Cerebellar cortex (tissue), 1 donor: ENCODE measurements at places on chromosomes 4 and X.
A peak's percentile ranks its signal among the peaks of the same experiment; 100 is the strongest.

DNA sequence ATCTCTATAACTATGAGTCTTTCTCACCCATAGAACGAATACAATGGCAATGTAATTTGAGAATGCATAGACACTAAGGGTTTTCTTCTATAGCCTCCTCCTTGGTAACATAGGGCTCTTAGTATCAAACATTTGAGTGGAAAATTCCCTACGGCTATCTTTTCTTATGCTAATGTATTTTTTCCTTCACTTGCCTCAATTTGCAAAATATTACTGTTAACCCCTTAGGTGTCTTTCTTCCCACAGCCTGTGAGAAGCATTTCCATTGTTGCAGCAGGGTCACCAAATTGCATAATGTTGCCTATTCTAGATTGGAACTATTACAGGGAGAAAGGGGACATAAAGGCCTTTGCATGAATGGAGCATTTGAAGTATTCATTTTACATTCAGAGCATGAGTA, 140.5 kb upstream of the RAPGEF2 start:
- no peak for DNase-seq

DNA sequence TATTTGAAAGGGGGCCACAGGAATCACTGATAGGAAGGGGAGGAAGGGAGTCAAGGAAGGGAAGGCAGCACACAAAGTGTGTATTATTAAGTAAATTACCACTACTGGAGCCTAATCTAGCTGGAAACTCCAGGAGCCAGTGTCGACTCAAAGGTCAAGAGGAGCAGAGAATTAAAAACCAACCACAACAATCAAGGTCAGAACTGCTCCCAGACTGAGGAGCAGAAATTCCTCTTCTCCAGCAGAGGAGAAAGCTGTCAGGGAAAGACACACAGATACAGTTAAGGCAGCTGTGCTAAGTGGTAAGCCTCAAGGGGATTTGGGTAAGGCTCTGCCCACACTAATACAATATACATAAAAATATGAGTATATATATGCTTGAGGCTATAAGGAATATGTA, 87.5 kb upstream of the PTPN13 start:
- no peak for DNase-seq

GRCh38 chrX:24026432-24026831, 554 bp downstream of the KLHL15 start:
- peak; percentile 27 for DNase-seq

DNA sequence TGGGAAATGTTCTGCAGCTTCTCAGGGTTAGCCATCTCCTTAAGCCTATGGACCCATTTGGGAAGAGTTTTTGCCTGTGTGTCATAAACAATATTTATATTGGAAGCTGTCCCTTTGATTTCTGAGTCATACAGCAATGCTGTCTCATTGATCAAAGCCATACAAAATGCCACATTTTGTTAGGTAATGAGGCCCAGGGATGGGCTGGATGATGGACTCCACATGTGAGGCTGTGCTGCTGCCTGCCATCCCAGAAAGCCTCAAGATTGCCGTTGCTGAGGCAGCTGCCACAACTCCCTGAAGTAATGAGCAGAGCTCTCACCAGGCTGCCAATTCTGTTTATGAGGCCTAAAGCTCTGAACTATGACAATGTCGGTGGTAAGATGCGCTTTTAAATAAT, 12.2 kb upstream of the GJB1 start:
- DNase-seq, result no peak

GRCh38 chr4:123507376-123507775, 110.8 kb downstream of the SPRY1 start:
- no peak for DNase-seq

- peak; percentile 22 for DNase-seq
These were observed 10.4 kb downstream of the AFP start for GRCh38 chr4:73446336-73446938.

- peak; percentile 42 for DNase-seq
These were observed 995 bp downstream of the SMARCA5 start for GRCh38 chr4:143514497-143514896.

DNA sequence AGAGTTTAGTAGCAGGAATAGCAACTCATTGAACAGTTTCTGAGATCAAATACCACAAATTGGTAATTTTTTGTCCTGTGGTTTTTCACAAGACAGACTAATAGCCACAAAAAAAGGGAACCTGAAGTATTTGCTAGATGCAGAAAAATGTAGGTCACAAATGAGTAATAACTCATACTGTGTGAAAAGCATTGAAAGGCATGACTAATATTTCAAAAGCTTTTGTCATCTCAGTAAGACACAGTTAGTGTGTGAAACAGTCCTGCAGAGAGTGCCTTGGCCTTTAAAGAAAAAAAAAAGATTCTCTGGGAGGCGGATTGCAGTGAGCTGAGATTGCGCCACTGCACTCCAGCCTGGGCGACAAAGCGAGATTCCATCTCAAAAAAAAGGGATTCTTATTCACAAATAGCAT, 31.4 kb upstream of the SLC25A31 start:
- DNase-seq, result no peak

DNA sequence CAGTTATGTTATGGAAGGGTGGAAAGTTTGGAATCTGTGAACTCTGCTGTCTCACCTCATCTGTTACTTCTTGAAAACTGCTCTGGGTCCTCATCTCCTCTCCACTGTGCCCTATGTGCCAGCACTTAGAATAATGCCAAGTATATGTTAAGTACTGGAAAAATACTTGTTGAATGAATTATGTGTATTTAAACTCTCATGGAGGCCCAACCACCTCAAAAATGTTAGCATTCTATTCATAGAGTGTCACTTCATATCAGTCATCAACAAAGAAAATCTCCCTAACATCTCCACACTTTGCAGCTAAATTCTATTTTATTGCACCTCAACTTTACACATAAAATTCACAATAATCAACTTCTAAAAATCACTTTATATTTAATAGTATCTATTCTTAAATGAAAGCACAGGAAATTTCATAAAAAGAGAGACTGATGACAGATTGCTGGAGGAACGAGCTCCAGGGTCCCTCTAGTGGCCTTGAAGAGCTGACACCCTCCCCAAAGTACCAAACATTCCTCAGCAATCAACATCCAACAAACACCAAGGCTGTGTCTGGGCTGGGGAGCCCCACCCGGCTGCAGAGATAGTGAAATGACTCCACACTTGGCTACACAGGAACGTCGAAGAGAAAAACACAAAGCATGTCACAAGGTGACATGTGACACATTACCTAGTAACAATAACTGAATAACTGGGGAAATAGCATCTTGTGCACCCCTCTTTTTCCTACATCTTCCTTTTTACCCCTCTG, 45.8 kb downstream of the SLC39A8 start:
- peak; percentile 72 for DNase-seq

- no peak for DNase-seq
These were observed 26.7 kb downstream of the SCOC start for GRCh38 chr4:140400111-140400510.

- no peak for DNase-seq
These were observed 607.3 kb downstream of the ANKRD50 start for GRCh38 chr4:124105212-124105611.

- DNase-seq, result no peak
These were observed 689.3 kb downstream of the CENPC start for GRCh38 chr4:66855956-66856355.

GRCh38 chr4:75995727-75996126, 5.0 kb upstream of the SDAD1 start:
- peak; percentile 62 for DNase-seq

GRCh38 chrX:6384371-6384770, 150.5 kb downstream of the VCX3A start:
- DNase-seq, result peak; percentile 0

GRCh38 chr4:77201343-77201742, 44.3 kb downstream of the CCNG2 start:
- no peak for DNase-seq

GRCh38 chr4:18405054-18405453, 383.5 kb upstream of the LCORL start:
- DNase-seq, result no peak

DNA sequence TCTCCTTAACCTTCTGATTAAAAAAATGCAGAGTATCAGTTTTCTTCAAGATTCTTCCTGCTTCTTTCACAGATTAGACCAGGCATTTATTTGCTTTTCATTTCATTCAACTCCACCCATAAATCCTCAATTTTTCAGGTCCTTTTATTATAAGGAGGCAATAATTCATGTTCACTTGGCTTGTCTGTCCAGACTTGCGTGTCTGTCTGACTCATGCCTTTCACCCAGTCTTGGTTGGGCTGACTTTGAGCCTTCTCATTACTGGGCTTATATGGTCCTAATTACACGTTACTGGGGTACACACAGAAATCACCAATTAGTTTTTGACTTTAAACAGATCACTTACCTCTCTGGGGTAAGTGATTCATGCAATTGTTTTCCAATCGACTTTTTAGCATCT, 48.8 kb upstream of the GALNT7 start:
- DNase-seq, result no peak

- no peak for DNase-seq
These were observed 25.9 kb downstream of the NOP14 start for GRCh38 chr4:2937146-2937857.

- DNase-seq, result no peak
These were observed at the start of gene CYBB for GRCh38 chrX:37779857-37780256. Gene CYBB, plus strand, starts transcription at chrX:37780059. Its CDS starts 19 bp downstream, at chrX:37780078.

DNA sequence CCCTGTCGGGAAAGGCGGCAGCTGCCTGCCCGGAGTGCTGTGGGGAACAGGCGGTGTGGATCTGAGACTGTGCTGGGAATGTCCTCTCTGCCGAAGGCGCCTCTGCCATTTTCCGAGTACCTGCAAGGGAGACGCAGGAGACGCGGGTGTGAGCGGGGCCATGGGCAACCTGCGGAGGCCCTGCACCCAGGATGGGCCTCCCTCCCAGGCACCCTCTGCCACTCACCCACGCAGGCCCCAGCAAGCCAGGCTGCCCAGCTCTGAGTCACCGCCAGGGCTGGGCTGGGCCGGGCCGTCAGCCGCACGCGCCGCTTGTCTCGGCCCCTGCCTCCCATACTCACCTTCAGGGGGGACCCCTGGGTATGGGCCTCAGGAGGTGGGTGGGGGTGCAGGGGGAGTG, 3.5 kb upstream of the FGFR3 start:
- no peak for DNase-seq

DNA sequence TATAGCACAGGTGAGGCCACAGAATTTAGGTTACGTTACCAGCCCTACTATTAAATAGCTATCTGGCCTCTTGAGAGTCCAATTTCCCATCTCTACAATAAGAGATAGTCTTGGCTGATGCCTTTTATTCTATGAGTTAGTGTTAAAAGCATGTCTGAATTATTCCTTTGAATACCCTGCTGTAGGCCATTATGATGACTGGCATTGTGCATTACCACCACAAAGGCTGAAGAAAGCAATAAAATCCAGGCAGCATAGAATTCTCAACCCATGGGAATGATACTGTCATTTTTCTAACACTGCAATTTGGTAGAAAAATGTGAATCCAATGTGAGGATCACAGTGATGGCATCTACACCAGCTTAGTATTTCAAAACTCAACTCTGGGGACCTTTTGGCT, 51.4 kb downstream of the OTC start:
- no peak for DNase-seq

GRCh38 chrX:1368385-1368698, 23.6 kb downstream of the SLC25A6 start:
- DNase-seq, result no peak

DNA sequence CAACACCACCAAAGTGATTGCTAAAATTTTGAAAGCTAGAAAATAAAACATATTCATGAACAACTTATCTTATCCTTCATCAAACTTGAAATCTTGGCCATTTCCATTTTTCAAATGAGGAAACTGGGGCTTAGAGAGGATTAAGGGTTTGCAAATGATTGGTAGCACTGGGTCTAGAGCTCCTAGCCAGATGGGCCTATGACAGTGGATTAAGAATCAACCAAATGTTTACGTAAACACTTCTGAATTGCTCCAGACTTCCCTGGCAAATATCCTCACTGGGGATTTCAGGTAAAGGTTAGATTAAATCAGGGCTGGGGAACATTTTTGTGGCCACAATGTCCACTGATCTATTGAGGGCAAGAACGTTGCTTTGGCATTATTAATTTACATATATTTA, 241.2 kb downstream of the ANK2 start:
- DNase-seq, result no peak

DNA sequence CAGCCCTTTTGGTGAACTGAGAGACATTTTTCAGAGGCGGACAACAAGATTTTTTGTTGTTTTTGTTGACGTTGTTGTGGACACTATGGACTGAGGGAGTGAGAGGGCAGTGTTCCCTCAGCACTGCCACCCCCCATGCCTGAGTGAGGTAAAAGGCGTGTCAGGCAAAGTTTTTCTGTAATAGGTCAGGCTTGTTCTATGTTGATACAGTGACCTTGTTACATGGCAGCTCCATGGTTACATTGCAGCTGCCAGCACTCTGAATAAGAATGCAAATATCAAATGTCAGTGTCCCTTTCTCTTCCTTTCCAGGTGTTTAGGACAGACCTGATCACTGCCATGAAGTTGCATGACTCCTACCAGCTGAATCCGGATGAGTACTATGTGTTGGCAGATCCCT, 36.6 kb downstream of the JADE1 start:
- DNase-seq, result no peak

DNA sequence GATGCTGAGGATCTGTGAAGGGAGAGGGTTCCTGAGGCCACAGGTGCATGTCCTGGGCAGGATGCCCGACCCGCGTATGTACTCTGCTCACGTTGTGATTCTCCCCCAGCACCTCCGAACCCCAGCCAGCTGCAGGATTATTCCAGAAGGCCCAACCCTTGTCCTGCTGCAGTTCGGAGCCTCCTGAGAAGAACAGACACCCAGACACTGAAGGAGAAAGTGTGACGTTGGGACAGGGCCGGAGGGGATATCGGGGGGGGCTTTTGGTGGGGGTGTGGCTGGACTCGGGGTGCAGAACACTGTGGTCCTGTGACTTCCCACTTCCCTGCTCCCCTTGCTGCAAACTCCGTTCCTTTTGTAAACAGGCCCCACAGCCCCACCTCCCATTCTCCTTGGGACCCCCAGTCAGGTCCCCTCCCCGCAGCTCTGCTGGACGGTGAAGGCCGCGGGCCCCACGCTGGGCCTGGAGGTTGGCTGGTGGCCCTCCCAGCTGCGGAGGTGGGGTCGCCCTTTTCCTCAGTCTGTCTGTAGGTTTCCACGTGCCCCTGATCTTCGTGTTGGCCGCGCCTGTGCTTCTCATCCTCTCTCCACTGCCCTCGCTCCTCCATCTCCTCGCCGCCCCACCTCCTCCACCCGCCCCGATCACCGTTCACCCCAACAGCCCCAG, 83.0 kb upstream of the ADRA2C start:
- no peak for DNase-seq

- DNase-seq, result no peak
These were observed 34.5 kb downstream of the PIGG start for GRCh38 chr4:533318-534100.

DNA sequence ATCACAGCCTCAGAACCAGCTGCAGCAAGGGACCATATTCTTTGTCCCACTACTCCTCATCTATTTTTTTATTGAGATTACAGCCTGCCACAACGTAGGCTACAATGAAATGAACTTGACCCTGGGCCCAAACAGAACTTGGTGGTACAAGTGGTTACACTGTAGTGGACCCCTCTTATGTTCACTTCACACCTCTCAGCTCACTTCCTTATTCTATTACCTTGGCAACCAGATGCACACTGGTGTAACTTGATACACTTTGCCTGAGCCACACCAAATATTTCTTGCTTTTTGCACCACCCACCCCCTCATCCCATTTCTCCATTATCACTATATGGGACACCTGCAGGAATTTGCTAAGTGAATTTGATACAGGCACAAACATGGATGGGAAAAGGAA, 105.8 kb downstream of the CXCL13 start:
- DNase-seq, result no peak

GRCh38 chrX:110667706-110668105, 127.9 kb downstream of the CHRDL1 start:
- DNase-seq, result no peak
